ENCODE measurements at places on chromosomes 13 and 19.

- DNase-seq = no peak
Measured at GRCh38 chr13:70183041-70183440, 74.8 kb upstream of the KLHL1 start.

GRCh38 chr19:41993612-41994483 lies at the start of gene ATP1A3:
TSS of gene ATP1A3 (minus strand) at chr19:41994230. CDS start at chr19:41994076, 154 bp downstream.
- DNase-seq = no peak

DNA sequence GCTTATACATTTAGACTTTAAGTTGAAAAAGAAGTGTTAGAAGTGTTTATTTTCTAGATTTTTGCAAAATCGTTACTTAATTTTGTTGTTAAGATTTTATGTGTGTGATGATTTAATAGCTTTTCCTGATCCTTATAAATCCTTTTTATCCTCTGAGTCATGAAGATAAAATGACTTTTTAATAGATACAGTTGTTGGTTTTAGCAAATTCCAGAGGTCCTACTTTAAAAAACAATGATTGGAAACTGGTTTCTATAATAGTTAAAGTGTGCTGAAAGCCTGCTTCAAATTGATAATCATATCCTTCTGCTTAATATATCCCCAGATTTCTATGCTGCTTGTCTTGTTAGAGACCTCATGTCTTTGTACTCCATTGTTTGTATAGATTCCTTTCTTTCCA lies 39.0 kb downstream of the RNASEH2B start:
- no peak for DNase-seq

DNA sequence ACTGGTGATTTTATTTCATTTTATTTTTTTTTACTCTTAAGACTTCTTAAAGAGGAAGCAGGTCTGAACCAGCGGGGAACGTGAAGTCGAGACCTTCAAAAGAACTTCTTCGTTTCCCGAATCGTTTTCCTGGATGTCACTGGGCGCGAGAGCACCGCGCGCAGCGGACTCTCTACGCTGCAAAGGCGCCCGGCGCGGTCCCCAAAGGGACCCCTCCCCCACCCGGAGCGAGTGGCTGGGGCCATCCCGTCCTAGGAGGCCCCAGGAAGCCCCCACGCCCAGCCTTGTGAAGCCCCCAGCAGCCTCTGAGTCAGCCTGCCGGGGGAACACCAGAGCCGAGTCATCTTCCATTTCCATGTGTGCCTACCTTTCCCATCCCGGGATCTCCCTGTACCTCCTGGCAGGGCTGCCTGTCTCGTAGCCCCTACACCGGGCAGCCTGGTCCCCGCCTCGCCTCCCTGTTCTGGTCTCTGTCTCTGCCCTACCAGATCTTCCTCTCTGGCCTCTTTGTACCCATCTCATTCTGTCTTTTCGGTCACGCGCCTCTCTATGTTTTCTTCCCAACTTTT lies 608 bp downstream of the CD70 start:
- no peak for DNase-seq

- DNase-seq = no peak
Measured at GRCh38 chr19:18875726-18876125, 20.2 kb downstream of the CERS1 start.

DNA sequence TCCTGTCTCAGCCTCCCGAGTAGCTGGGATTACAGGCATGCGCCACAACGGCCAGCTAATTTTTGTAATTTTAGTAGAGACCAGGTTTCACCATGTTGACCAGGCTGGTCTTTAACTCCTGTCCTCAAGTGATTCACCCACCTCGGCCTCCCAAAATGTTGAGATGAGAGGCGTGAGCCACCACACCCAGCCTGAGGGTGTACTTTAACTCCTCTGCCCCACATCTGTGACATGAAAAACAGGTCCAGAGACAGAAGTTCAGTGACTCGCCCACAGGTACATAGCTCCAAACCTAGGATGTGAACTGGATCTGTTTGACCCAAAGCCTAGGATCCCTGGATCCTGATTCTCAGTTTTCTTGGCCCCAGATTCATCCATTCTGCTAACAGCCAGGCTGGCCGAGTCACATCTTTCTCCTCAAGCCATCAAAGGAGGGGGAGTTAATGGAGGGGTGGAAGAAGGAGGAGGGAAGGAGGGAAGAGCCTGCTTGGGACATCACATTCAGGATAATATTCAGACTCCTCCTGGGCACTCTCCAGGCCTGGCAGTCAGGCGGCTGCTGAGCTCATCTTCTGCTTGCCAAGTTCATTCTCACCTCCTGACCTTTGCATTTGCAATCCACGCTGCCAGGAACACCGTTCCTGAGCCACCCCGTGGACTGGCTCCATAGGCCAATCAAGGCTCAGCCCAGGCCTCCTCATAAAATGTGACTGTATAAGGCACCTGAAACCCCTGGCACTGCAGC lies 3.1 kb downstream of the SPC24 start:
- DNase-seq = no peak

DNA sequence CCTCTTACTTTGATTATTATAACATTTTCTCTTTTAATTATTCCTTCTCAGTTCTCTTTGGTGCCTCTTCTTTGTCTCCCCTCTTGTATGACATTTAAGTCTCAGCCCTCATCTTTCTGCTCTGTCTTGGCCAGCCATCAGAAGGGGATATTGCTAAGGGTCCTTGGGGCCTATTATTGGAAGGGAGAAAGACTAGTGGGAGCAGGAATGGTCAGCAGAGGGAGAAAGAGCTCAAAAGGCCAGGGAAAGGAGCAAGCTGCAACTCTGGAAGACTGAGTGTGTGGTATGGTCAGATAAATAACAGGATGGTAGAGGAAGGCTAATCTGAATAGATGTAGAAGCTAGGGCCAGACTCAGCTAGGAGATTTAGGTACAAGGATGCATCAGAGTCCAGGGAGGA lies 336.9 kb downstream of the TDRD3 start:
- no peak for DNase-seq
